ENCODE measurements at places on chromosomes 13 and 19.

- DNase-seq = no peak
Measured at GRCh38 chr13:47519626-47520025, 481.4 kb downstream of the SUCLA2 start.

DNA sequence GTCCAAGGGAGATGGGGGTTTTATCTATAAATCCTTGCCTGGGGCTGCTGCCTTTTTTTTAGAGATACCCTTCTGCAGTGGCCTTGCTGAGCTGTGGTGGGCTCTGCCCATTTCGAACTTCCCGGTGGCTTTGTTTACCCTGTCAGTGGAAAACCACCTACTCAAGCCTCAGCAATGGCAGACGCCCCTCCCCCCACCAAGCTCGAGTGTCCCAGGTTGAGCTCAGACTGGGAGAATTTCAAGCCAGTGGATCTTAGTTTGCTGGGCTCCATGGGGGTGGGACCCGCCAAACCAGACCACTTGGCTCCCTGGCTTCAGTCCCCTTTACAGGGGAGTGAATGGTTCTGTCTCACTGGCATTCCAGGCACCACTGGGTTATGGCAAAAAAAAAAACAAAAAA is 21.6 kb downstream of the LGALS13 start:
- no peak for DNase-seq

- no peak for DNase-seq
Measured at GRCh38 chr13:28526876-28527275, 31.9 kb upstream of the FLT1 start.

- no peak for DNase-seq
Measured at GRCh38 chr19:28511655-28512054, 701.3 kb downstream of the UQCRFS1 start.

- DNase-seq = no peak
Measured at GRCh38 chr13:89066868-89067466, 1395.8 kb downstream of the SLITRK5 start.

- no peak for DNase-seq
Measured at GRCh38 chr13:79386125-79386826, 19.8 kb downstream of the RBM26 start.

DNA sequence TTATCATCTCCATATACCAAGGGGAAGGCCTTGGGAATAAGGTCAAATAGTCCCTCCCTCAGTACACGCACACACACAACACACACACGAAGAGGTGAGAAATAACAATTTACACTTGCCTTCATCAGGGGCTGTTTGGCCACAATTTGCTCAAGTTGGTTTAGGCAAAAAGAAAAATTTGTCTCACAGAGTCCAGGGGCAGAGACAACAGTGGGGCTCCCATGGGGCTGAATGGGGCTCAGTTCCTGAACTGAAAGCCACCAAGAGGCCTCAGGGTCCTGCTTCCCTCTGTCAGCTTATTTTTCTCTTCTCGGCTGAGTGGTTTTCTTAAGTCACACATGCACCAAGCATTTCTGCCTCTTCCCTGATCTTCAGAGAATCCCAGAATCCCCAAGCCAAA is 35.5 kb downstream of the PCDH8 start:
- DNase-seq = no peak

DNA sequence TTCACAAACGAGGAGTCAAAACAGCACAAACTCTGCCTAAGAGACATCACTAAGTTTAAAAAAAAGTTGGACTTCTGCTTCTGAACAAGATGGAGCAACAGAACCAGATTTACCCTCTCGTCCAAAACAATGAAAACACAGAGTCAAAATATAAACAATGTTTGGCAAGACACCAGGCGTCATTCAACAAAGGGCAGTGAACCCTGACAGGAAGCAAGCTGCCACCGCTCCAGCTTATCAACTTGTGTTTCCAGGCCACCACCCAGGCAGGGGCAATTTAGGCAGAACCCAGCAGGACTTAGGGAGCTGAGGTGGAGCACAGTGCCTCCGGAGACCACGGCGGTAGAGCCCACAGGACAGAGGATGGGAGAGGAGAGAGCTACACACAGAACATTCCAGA is 8.6 kb upstream of the NAPA start:
- DNase-seq = no peak

GRCh38 chr13:22195726-22196125 is 524.9 kb downstream of the FGF9 start:
- no peak for DNase-seq

DNA sequence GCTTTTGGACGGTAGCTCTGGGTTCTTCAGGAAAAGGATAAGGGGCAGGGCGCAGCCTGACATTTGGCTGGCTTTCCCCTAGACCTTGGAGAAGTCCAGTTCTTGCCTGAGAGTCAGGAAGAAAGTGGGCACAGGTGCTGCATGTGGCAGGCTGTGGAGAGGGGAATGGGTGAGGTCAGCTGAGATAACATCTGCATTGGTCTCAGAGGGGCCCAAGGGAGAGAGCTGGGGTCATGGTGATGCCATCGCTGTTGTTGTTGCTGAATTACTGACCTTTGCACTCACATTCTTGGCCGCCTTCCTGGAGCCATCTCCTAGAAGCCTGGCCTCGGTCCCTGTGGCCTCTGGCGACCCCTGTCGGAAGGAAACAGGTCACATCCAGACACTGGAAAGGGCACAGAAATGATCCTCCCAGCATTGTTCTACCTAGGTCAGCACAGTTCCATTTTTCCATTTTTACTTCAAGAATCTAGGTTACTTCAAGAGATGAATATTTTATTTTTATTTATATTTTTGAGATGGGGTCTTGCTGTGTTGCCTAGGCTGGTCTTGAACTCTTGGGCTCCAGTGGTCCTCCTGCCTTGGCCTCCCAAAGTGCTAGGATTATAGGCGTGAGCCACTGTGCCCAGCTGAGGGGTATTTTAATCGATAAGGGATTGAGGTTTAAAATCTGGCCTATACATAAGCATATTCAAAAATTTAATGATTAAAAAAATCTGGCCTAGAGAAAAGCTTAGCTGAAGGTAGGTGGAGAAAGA is 6.5 kb upstream of the LIPE start:
- no peak for DNase-seq

DNA sequence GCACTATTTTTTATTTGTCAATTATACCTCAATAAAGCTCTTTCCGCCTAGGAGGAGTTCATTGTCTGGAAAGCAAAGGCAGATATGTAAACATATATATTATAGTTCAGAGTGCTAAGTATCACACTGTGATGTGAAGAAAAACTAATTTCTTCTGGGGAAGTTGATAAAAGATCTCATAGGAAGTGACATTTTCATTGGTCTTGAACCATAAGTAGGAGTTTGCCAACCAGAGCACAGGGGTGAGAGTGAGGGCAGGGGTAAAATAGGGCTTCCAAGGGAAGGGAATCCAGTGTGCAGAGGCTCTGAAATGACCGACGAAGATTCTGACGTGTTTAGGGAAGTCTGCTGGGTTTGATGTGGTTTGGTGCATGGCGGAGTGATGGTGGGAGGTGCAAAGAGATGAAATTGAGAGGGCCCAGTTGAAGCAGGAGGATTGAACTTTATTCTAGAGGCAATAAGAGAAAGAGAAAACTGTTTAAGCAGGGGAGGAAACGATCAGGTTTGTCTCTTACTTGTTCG is 780 bp upstream of the GTF2F2 start:
- DNase-seq = no peak

Measured in AG04449 (cell line).